AG08396 (cell line): ENCODE measurements at places on chromosomes 4 and X.
A peak's percentile ranks its signal among the peaks of the same experiment; 100 is the strongest.

DNA sequence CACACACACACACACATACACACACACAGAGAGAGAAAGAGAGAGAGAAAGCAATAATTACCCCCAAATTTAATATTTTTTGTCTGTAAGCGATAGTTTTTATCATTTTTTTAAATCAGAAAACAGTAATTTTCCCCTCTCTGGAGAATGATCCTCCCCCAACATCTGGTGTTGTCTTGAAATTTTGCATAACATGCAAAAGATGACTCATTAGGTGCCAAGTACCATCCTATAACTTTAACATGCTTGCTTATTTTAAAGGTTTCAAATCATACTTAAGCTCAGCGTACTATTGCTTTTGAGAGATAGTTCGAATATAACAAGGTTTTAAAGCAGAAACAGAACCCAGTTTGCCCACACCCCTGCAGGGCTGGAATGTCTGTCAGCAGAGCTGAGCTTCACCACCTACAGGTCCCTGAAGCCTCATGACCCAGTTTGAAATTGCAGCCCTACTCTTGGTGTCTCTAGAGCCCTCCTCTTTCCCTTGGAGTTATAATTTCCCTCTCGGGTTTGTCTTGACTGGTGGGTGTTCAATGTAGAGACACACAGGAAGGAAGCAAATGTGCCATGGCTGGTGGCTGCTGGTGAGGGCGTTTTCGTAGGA is 175.0 kb upstream of the HS3ST1 start:
- DNase-seq: no peak

DNA sequence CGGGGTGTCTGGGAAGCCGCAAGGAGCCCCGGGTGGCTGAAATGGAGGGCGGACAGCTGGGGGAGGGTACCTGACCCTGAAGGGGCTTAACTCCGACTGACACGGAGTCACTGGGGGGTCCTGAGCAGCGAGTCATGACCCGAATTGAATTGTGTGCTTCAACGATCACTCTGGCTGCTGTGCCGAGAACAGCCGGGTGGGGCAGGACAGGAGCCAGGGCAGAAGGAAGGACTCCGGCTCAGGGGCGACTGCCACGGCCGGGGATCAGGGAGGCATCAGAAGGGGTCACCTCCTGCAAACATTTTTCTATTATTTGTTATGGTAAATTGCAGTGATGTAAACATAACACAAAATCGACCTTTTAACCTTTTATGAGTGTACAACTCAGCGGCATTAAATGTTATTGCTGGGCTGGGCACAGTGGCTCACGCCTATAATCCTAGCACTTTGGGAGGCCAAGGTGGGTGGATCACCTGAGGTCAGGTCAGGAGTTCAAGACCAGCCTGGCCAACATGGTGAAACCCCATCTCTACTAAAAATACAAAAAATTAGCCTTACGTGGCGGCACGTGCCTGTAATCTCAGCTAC is 21.6 kb downstream of the ZFYVE28 start:
- no peak for DNase-seq

DNA sequence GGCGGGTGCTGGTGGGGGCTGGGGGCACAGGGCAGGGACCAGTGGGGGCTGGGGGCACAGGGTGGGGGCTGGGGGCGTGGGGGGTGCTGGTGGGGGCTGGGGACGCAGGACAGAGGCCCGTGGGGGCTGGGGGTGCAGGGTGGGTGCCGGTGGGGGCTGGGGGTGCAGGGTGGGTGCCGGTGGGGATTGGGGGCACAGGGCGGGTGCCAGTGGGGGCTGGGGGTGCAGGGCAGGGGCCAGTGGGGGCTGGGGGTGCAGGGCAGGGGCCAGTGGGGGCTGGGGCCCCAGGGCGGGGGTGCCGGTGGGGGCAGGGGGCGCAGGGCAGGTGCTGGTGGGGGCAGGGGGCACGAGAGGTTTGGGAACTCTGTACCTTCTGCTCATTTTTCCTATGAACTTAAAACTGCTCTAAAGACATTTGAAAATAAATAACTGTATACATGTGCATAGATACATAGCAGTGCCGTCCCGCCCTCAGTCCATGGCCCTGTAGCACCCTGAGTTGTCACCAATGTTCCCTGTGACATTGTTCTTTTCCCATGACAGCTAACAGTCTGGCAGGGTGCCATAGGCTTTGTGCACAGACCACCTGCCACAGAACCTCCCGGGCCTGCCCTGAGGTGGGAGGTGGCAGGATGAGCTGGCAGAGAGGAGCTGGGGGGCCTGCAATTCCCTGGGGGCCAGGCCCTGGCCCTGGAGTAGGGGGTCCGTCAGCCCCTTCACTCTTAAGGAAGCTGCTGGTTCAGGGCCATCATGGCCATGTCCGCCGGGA is 35.6 kb upstream of the ADRA2C start:
- no peak for DNase-seq

DNA sequence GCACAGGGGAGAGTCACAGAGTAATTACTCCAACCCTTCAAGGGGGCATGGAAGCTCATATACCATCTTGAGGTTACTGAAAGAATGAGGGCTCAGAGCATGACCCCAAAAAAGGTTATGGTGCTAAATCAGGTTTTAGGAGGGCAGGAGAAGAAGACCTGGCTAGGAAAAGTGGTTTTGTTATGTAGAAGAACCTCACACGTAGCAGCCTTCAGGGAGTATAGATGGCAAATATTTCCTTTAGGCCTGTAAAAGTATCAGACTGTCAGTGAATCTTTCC is 102.0 kb upstream of the PDE5A start:
- DNase-seq: no peak

DNA sequence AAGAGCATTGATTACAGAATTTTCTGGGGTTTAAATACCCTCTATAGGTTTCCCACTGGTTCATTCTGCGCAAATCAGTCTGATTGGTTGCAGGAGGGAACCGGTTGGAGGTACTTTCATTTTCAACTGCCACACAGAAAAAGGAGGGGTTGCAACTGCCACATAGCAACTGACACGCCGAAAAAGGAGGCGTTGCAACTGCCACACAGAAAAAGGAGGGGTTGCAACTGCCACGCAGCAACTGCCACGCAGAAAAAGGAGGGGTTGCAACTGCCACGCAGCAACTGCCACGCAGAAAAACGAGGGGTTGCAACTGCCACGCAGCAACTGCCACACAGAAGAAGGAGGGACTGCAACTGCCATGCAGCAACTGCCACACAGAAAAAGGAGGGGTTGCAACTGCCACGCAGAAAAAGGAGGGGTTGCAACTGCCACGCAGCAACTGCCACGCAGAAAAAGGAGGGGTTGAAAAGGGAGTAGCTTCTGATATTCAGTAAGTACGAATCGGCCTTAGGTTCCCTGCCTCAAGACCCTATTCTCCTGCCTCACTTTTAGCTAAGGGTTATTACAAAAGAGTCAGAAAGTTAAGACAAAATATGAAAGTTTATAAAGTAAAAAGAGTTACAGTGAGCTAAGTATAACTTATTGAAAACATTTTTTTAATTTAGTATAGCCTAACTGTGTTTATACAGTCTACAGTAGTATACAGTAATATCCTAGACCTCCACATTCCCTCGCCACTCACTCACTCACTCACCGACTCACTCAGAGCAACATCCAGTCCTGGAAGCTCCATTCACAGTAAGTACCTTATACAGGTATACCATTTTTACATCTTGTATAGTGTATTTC is 431.8 kb downstream of the KCTD8 start:
- peak; percentile 2 for DNase-seq

DNA sequence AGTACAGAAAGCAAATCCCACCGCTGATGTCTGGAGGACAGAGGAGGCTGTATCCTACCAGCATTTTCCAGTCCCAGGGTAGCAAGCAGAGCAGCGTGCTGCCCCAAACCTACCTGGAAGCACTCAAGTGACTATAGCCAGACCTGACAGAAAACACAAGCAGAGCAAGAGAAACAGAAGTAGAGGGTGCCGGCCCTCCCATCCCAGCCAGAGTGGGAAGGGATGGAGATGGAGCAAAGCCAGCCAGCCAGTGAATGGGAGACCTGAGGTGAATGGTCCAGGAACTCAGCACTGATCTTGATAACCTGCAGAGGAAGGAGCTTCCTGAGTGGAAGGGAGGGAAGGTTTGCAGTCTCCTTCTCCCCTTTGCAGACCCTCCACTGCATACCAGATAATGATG is 185.2 kb downstream of the MAML3 start:
- no peak for DNase-seq

GRCh38 chrX:123291623-123292022 is 107.5 kb downstream of the GRIA3 start:
- no peak for DNase-seq

DNA sequence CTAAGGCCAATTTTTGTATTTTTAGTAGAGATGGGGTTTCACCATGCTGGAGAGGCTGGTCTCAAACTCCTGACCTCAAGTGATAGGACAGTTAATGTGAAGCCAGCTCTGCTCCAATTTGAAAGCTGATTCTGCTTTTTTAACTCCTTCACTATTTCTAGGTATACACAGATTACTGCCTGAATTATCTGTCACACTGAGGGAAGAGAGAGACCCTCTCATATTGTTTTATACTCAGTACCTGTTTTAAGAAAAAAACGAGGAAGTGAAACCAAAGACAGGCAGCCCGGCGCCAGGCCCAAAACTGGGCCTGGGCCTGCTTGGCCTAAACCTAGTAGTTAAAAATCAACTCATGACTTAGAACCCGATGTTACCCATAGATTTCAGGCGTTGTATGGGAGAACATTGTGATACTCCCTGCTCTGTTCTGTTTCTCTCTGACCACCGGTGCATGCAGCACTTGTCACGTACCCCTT is 1601.5 kb upstream of the PCDH10 start:
- no peak for DNase-seq

DNA sequence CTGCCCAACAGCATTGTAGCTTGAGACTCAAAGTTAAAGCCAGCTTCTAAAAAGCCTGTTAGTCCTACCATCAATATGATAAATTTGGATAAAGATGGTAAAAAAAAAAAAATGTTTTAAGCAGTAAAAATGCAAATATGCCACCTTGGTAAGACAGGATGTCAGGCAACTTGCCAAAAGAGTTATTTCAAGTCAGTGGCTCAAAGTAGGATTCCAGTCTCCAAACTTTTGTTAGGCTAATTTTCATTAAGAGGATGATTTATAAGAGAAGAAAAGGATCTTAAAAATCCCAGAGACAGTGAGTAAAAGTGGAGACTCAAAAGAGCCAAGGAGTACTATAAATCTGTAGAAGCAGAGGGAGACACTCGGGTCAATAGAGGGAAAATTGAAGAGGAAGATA is 47.5 kb downstream of the GASK1B start:
- no peak for DNase-seq

DNA sequence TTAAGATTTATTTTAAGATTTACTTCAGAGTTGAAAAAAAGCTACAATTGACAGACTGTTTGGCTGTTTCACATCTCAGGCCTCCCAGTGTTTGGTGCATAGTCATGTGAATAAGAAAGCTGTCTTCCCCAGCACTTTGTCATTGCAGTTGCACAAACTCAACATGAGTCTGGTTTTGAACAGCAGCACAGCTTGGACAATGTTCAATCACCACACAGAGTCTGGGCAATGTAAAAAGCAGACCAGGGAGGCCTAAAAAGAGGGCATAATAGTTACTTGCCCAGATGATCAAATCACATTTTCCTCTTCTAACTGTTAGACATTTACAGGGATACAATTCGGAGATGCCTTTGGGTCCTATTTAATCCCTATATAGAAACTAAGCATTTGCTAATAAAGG is 1055.0 kb downstream of the RPA4 start:
- DNase-seq: no peak

DNA sequence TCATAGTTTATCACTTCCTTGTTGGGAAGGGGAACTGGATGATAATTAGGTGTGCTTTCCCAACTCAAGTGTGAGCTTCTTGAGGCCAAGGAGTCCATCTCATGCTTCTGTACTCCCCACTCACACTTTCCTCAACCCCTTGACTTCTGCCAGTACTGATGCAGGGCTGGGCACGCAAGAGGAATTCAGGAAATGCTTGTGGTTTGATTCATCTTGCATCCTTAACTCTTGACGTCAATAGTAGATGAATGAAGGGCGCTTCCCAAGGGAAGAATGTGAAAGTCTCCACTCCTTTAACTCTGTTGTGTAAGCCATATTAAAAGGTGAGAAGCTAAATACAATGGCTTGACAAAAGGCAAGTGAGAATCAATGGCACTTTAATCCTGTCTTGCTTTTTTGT is 101.8 kb downstream of the AGTR2 start:
- DNase-seq: peak; percentile 47

GRCh38 chrX:125492439-125492838 is 172.8 kb downstream of the TEX13C start:
- no peak for DNase-seq

- DNase-seq: no peak
Measured at GRCh38 chrX:109672239-109672638, 47.3 kb upstream of the KCNE5 start.

- no peak for DNase-seq
Measured at GRCh38 chr4:104772849-104773248, 278.2 kb upstream of the CXXC4 start.

DNA sequence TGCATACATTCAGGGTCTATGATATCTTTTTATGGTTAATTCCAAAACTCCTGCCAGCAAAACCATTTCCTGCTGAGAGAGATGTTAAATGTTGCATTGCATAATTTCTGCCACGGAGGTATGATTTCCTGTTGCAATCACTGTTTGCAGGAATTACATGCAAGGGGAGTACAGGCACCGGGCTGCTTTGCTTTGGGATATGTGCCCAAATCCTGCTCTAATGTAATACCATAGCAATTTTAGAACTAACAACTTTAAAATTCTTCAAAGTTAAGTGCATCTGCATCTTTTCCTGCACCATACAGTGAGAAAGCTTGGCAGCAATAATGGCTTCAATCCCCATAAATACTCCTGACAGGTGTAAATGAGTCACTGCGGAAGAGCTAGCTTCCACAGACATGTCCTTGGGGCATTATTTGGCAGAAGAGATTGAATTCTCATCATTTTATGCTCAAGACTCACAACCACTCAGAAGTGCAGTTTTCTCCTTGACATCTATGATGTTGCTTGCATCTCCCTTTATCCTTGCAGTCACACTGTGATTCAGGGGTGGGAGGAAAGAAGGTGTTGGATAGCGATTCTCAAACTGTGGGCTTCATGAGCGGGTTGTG is 29.6 kb downstream of the TRIM2 start:
- DNase-seq: peak; percentile 56

GRCh38 chr4:38273407-38273806 is 313.2 kb downstream of the PTTG2 start:
- DNase-seq: no peak

GRCh38 chr4:139901531-139902320 is 236.1 kb downstream of the MGST2 start:
- DNase-seq: peak; percentile 24

DNA sequence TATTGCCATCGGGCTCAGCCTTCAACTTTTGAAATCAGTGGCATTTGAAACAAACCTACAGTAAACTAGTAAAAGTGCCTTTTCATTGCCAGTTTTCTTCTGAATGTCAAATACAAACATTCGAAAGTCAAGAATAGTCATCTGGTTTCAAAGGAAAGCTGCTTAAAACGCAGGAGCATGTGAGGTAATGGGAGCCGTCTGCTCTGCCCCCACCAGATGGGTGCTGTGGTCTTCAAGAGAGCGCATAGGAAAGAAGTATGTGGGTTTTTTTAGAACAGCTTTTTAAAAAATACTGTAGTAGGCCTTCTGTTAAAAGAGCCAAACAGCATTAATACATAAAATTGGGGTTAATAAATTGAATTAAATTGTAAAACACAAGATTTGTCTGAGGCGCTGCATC is 88.6 kb downstream of the STOX2 start:
- DNase-seq: no peak
